ENCODE measurements at places on chromosomes 13 and 19.

DNA sequence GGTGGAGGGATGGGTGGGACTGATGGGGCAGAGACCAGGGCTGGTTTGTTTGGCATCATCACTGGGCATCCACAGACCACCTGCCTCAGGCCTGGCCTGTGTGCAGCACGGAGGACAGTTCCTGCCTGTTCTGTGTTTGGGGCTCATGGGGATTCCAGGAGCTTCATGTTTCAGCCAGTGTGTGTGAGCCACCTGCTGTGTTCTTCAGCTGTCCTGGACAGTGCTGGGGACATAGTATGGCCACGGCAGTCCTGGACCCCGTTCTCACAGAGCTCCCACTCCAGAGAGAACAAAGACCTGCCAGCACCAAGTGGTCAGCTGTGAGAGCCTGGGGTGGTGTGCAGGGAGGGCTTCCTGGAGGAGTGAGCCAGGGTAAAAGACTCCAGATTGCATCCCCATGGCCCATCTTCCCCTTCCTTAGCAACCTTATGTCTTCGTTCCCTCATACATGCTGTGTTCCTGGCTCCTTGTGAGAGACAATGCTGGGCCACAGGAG is 2.0 kb upstream of the CCDC97 start:
- no peak for DNase-seq

DNA sequence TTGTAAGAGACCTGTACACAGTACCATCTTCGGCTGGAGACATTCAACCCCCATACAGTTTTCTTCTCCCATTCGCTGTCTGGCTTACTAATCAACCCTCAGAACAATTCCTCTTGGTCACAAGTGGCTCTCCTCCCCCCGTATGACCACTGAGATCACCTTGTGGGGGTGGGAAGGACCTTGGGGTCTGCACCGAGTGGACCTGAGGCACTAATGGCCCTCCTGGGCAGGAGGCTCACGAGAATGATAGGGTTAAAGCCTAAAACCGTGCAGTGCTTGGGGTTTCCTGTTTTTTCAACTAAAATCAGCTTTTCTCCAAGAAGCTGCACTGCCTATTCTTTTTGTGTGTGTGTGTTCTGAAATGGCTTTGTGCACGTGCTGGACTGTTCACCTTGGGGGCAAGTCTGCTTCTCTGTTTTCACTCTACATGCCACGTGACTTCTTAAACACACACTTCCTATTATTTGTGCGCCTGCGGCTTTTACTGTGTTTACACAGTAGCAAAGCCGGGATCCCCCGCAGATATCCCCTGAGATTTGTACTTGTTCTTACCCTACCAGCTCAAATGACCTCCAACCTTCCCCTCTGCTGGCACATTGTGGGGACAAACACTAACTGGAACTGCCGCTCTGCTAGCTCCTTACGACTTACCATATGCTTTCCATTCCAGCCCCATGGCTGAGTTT is 12.3 kb downstream of the RBM26 start:
- no peak for DNase-seq

DNA sequence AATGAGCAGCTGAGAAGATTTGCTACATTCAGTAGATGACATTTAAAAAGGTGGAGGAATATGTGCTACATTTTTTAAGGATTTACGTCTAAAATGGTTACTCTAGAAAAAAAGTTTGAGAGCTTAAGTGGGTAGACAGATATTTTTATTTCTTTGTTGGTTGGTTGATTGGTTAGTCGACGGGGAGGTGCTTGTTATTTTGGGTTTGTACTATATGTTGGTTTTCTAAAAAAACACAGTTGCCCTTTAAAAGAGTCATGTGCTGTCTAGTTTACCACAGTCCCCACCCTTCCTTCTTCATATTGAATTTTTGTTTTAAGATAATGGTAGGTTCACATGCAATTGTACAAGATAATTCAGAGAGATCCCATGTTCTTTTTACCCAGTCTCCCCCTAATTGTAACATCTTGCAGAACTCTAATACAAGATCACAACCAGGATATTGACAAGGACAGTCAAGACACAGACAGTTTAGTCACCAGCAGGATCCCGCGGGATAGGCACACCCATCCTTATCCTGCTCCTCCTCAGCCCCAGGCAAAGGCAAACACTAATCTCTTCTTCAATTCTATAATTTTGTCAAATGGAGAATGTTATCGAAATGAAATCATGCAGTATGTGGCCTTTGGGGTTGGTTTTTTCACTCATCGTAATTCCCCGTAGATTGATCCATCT is 171.4 kb downstream of the FOXO1 start:
- DNase-seq = no peak

DNA sequence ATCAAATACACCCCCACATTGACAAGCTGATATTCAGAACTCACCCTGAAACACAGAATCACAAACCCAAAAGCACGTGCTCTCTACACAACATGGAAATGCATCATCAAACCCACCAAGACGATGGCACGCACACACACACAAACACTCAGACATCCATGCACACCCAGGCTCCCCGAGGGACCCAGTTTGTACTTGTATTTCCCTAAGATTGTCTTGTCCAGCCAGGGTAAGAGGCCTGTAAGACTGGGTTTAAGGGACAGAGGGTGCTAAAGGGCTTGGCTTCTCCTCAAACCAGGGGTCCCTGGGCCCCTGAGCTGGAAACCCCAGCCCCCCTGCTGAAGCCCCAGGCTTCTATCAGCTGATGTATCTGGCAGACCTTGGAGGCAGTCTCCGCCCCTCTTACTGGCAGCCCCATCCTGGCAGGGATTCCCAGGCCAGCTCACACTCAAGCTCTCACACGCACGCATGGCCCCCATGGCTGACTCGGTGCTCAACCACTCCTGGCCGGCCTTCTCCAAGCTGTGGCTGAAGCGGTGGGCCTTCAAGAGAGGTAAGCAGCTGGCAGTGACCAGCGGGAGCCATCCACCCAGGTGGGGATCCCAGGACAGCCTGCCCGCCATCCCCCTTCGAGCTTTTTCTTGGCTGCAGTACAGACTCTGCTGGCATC is 6.5 kb downstream of the ARHGEF18 start:
- DNase-seq = no peak

GRCh38 chr13:94322925-94323763 is 156.3 kb downstream of the DCT start:
- no peak for DNase-seq

DNA sequence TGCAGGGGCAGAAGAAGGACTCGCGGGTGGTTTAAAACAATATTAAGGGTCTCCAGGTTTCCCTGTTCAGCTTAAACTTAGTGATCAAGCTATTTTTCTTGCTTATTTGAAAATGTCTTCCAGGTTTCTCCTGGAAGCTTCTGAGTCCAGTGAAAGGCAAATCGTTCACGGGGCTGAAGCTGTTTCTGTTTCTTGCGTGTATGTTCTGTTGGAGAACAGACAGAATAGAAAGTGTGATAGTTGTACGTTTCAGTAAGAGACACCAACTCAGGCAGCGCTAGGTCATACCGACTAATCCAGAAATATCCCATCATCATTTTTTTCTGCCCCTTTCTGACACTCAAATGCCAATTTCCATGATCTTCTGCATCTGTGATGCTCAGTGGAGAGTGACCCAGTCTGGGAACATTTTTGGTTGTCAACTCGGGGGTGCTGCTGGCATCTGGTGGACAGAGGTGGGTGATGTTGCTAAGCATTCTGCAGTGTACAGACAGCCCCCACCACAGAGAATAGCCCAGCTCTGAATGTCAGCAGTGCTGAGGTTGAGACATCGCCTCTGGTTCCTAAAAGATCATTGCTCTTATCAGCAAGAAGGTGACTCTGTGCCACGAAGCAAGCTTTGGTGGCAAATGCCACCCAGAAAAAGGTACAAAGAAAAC is 4.3 kb downstream of the KLF2 start:
- no peak for DNase-seq

DNA sequence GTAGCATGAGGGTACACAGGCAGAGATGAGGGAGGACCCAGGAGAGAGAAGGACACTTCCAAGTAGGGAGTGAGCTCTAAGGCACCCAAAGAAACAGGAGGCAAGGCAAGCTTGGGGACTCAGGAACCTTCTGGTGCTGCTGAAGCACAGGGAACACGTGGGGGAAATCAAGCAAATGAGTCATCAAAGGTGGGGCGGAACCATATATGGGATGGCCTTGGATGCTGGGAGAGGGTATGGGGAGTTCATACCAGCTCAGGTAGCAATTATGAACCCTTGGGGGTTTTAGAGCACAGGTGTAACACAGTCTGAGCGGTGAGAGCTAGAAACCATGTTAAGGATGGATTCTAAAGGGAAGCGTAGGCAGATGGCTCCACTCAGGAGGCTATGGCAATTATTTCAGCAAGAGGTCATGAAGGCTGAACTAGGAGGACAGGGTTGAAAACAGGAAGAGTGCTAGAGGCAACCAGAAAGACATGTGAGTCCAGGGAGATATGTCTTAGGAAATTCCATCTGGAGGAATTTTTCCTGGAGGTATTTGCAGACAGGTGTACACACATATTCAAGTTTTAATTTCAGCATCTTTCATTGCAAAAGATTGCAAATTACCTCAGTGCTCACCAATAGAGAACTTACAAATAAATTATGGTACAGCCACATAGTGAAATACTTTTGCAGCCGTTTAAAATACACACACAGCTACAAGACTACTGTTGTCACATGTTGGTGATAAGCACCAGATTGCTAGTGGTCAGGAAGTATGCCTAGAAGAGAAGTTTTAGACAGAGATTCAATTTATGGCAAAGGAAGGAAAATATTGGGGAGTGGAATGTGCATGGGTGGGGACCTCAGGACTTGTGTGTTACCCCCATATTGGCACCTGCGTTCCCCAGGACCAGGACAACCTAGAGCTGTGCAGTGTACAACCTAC is 77.0 kb downstream of the STARD13 start:
- DNase-seq = no peak

DNA sequence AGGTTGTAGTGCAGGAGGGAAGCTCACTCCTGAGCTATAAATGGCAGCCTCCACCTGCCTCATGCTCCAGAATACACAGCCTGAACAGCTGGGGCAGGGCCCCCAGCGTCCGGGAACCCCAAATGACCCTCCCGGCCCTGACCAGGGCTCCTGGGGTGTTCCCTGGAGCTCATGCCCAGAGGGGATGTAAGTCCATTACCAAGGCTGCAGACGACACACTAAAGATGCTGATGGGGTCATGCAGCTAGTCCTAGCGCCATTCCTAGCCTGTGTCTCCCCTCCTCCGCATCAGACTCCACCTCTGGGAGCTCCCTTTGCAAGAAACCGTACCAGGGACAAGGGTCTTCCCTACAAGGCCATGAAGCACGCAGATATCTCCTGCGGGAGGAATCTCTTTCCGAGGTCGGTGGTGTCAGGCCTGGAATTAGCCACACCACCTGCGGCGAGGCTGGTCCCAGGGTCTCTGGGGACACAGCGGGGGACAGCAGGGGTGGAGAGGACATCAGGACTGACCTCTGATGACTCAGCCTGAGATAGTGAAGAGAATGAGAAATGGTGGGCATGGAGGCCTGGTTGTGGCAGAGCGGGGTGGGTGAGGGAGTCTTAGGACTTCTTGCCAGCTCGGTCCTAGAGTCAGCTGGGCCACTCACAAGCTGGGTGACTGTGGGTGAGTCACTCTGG is 11.9 kb upstream of the TPM4 start:
- no peak for DNase-seq

- no peak for DNase-seq
Measured at GRCh38 chr13:74082741-74083160, 51.5 kb downstream of the KLF12 start.

GRCh38 chr13:73618275-73618865 is 515.8 kb downstream of the KLF12 start:
- no peak for DNase-seq

GRCh38 chr19:7831452-7831851 is 1.4 kb downstream of the EVI5L start:
- no peak for DNase-seq

- DNase-seq = no peak
Measured at GRCh38 chr13:34070006-34070405, 252.1 kb downstream of the RFC3 start.

- peak; percentile 5 for DNase-seq
Measured at GRCh38 chr19:56476651-56477428, at the start of gene ZNF667. Gene ZNF667, minus strand, starts transcription at chr19:56477345. Its CDS starts 14,975 bp downstream, at chr19:56462370.

- DNase-seq = no peak
Measured at GRCh38 chr13:51981355-51981754, 29.9 kb downstream of the ATP7B start.

GRCh38 chr13:49300276-49300675 is 52.6 kb downstream of the CDADC1 start:
- DNase-seq = no peak

- DNase-seq = no peak
Measured at GRCh38 chr13:30170569-30170968, 136.8 kb downstream of the KATNAL1 start.

- DNase-seq = no peak
Measured at GRCh38 chr19:9962623-9963290, 26.4 kb upstream of the OLFM2 start.

DNA sequence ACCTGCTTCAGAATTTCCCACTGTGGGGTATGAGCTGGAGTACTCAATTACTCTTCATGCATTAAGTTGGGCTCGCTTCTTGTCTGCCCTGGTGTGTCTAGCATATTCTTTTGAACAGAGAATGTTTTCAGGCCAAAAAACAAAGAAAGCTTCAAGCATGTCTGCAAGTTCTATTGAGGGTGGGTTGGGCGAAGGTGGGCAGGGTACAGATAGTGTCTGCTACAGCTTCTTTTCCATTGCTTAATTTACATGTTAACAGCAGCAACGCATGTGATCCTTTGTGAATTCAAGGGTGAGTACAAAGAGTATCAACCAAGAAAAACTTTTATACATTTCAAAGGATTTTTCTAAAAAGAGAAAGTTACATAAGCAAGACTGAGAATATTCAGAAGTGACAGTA is 406.5 kb downstream of the IRS2 start:
- no peak for DNase-seq

DNA sequence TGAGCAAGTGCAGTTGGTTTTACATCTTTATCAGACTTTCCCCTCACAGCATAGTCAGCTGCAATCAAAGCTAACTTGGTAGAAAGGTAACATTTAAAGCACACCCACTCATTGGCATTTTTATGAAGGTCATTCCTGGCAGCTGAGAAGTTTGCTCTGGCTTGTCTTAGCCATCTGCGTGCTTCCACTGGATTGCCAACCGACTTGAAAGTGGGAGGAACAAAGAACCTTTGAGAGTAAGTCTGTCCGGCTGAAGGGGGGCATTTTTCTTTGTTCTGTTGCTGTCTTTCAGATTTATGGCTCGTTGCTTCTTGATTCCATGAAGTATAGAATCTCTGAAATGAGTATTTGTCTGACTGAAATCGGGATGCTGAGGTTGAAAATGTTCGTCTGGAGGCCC is 103.1 kb downstream of the SACS start:
- DNase-seq = no peak

DNA sequence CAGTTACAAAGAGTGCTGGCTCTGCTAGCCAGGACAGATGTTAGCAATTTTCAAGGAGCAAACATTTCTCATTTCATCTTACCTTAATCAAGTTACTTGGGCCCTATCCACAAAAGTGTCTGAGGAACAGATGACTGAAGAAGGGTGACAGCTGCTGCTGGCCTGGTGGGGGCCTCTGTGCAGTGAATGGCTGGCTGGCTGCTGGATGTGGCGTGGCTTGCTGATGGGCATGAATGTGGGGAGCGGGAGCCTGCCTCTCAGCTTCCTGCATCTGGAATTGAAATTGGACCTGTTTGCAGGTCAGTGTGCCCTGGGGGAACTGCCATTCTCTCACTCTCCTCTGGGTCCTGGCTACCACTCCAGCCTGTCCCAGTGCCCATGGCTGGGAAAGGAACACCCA is 94.7 kb downstream of the RGCC start:
- no peak for DNase-seq

All from stimulated activated CD8-positive, alpha-beta memory T cell treated with anti-CD3 and anti-CD28 coated beads, Interleukin-12 subunit alpha, Interleukin-12 subunit beta, amount 100 ng/mL, for 1 hour (primary cell).